ENCODE measurements at places on chromosomes 6 and 20. TPM values are rescaled to one million over a fixed set of nuclear protein-coding genes. Genes with fewer than 3 reads are reported as not detected.

HTR1E gene
- polyA plus RNA-seq = not detected

SLC22A2 gene
- polyA plus RNA-seq = not detected

FRMD1 gene
- not detected for polyA plus RNA-seq

DUSP15 gene
- not detected for polyA plus RNA-seq

GATA5 gene
- polyA plus RNA-seq = not detected

LBP gene
- not detected for polyA plus RNA-seq

LEMD2 gene
- polyA plus RNA-seq = 32.1 TPM

C20orf141 gene
- not detected for polyA plus RNA-seq

TOX2 gene
- 3.4 TPM for polyA plus RNA-seq

ADGRF5 gene
- not detected for polyA plus RNA-seq

KIAA1586 gene
- 9.4 TPM for polyA plus RNA-seq

RIMS1 gene
- polyA plus RNA-seq = not detected

SPATA25 gene
- polyA plus RNA-seq = not detected

BEND3 gene
- 0.10 TPM for polyA plus RNA-seq

GSTA1 gene
- polyA plus RNA-seq = not detected

BNIP5 gene
- polyA plus RNA-seq = not detected

PHACTR3 gene
- polyA plus RNA-seq = not detected

LAMA2 gene
- 0.07 TPM for polyA plus RNA-seq

MAVS gene
- polyA plus RNA-seq = 3.7 TPM

C2 gene
- 0.47 TPM for polyA plus RNA-seq

RAMACL gene
- 0.33 TPM for polyA plus RNA-seq

CALHM5 gene
- not detected for polyA plus RNA-seq

TPBG gene
- not detected for polyA plus RNA-seq

TULP1 gene
- not detected for polyA plus RNA-seq

KCNG1 gene
- 0.24 TPM for polyA plus RNA-seq

FAM135A gene
- polyA plus RNA-seq = 5.3 TPM

SIGLEC1 gene
- polyA plus RNA-seq = not detected

SPEF1 gene
- polyA plus RNA-seq = not detected

IPCEF1 gene
- 82.4 TPM for polyA plus RNA-seq

FABP7 gene
- polyA plus RNA-seq = not detected

IP6K3 gene
- polyA plus RNA-seq = not detected

CRIP3 gene
- polyA plus RNA-seq = 0.35 TPM

NRSN1 gene
- not detected for polyA plus RNA-seq

RAET1L gene
- polyA plus RNA-seq = not detected

REM1 gene
- polyA plus RNA-seq = not detected

OR12D1 gene
- polyA plus RNA-seq = not detected

ACOT8 gene
- 45.6 TPM for polyA plus RNA-seq

EFCAB8 gene
- polyA plus RNA-seq = not detected

CST4 gene
- polyA plus RNA-seq = not detected

NKAPL gene
- 0.14 TPM for polyA plus RNA-seq

HLA-DQA1 gene
- polyA plus RNA-seq = 86.7 TPM

KIAA1755 gene
- polyA plus RNA-seq = not detected

C6orf132 gene
- polyA plus RNA-seq = not detected

HCRTR2 gene
- polyA plus RNA-seq = not detected

C6orf136 gene
- 19.7 TPM for polyA plus RNA-seq

MKKS gene
- polyA plus RNA-seq = 26.6 TPM

TAP1 gene
- polyA plus RNA-seq = 386 TPM

CST5 gene
- not detected for polyA plus RNA-seq

SIRPA gene
- not detected for polyA plus RNA-seq

CRYBG1 gene
- polyA plus RNA-seq = 20.3 TPM

PAK5 gene
- polyA plus RNA-seq = not detected

ELOVL4 gene
- 0.32 TPM for polyA plus RNA-seq

Measured in CD4-positive, CD25-positive, alpha-beta regulatory T cell (primary cell).